ENCODE measurements at places on chromosomes 4 and X.
A peak's percentile ranks its signal among the peaks of the same experiment; 100 is the strongest.

GRCh38 chr4:146398404-146398803, 123.3 kb downstream of the SLC10A7 start:
- no peak for DNase-seq

GRCh38 chr4:16785793-16786527, 112.5 kb downstream of the LDB2 start:
- no peak for DNase-seq

- DNase-seq = no peak
Observed at GRCh38 chrX:49760290-49760890, 64.6 kb upstream of the PAGE1 start.

- no peak for DNase-seq
Observed at GRCh38 chrX:39756086-39756883, 341.5 kb downstream of the BCOR start.

GRCh38 chr4:40986375-40986774, 228.0 kb downstream of the APBB2 start:
- no peak for DNase-seq

DNA sequence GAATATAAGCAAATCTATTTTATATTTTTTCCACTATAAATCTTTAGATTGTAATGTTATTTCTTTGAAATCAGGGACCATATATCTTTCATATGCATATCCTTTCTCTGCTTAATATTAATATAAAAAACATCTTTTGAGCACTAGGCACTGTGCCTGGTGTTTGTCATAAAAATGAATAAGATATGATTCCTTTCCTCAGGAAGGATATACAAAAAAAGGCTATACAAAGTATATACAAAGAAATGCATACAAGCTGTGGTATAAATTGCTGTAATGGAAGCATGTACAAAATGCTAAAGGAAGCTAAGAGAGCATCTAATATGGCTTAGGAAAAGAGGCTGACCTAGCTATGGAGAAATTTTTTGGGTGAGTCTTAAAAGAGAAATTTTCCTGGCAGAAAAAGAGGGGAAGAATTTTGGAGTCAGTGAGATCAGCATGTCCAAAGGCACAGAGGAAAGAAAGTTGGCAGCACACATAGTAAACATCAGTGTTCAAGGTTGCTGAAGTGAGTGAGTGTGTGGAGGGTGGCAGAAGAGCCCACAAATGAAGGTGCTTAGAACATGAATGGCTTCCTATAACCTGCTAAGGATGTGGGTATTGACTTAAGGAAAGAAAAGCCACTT, 500.0 kb downstream of the SPRY1 start:
- DNase-seq = no peak

GRCh38 chrX:134174859-134175258, 62.1 kb upstream of the CCDC160 start:
- DNase-seq = peak; percentile 58

DNA sequence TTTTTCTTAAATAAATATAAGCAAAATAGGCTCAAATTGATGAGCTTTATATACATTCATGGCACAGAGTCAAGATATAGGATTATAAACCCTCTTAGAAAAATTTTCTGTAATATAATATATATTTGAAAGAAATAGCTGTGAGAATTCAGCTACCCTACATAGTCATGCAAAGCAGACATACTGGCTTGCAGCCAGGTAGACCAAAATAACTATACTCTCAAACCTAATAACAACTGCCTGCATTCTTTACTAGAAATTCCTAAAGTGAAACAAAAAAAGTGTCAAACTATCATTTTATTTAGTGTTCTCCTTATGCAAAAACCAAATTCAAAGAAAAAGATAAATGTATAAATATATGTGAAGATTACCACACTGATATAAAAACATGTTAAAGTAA, 1390.2 kb downstream of the C4orf33 start:
- DNase-seq = no peak

- DNase-seq = no peak
Observed at GRCh38 chrX:137166591-137166990, 132.8 kb upstream of the GPR101 start.

GRCh38 chr4:2042204-2042946, 16.8 kb upstream of the NAT8L start:
- no peak for DNase-seq

GRCh38 chr4:155072417-155072816, 136.0 kb upstream of the NPY2R start:
- no peak for DNase-seq

DNA sequence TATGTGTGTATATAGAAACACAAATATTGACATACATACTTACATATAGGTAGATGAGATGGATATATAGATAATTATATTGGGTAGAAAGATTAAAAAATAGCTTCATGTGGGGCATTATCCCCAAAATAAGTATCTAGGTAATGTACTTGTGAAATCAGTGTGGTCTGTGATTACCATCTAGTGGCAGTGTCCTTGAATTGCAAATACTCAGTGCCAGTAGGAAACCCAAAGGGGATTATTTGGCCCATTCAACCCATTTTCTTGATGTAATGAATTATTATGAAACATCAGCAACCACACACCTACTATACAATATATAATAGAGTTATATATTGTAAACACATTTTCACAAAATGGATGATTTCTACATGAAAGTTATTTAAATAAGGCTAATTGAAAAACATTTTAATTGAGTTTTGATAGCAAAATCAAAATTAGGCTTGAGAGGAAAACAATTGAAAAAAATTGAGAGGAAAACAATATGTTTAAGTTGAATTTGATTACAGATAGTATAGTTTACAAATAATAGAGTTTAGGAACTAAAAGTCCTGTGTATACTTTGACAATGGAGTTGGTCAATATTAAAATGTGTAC, 389.4 kb downstream of the GALNTL6 start:
- peak; percentile 30 for DNase-seq

GRCh38 chr4:159308566-159309340, 205.9 kb downstream of the RAPGEF2 start:
- DNase-seq = no peak

GRCh38 chrX:134315866-134316265, 78.9 kb downstream of the CCDC160 start:
- DNase-seq = no peak

DNA sequence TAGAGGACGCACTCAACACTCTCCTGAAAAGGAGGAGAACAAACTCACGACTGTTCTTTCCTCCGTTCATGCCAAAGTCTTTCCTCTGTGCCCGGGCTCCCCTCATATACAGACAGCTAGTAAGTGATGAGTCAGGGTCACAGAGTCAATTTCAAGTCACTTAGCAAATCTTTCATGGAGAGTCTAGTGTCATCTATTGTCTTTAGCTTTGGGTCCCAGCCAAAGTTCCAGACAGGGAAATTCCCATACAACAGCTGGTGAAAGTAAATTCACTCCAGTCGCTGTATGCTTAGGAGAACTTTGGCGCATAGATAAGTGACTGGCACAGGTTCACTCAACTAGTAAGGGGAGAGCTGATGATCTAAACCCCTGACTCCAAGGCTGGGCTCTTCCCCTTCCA, 226.5 kb downstream of the MID1 start:
- no peak for DNase-seq

GRCh38 chr4:101813604-101814003, 23.1 kb downstream of the BANK1 start:
- no peak for DNase-seq

- DNase-seq = no peak
Observed at GRCh38 chrX:18855919-18856644, 127.8 kb downstream of the PHKA2 start.

- DNase-seq = no peak
Observed at GRCh38 chrX:124476562-124476961, 130.2 kb downstream of the SH2D1A start.

GRCh38 chr4:92170340-92170739, 133.4 kb upstream of the GRID2 start:
- no peak for DNase-seq

DNA sequence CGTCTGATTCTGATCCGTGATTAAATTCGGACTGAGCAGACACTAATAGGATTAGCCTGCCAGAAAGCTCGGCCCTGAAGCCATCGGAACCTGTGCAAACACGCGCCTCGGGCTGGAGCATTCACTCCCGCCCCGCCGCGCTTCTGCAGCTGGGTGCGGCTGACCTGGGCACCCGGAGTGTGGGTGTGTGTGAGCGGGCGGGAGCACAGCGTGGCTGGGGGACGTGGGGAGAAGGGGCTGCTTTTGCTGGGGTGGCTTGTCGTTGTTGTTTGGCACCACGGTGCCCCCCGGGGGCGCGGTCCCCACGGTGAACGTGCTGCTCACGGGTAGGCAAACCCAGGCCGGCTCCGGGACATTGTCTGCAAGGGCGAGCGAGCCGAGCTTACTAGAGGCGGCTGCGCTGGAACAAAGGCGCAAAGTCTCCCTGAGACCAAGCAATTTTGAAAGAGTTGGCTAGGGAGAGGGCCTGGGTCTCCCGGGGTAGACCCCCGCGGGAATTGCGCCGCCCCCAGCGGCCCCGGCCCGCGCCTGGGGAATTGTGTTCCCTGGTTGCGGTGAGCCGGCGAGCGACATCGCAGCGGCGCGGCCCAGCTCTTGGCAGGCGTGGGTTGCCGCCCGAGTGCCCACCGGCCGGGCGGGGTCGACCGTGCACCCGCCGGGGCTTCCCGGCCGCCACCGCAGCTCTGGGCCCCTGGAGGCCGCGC, 1.4 kb downstream of the MAMLD1 start:
- DNase-seq = no peak

DNA sequence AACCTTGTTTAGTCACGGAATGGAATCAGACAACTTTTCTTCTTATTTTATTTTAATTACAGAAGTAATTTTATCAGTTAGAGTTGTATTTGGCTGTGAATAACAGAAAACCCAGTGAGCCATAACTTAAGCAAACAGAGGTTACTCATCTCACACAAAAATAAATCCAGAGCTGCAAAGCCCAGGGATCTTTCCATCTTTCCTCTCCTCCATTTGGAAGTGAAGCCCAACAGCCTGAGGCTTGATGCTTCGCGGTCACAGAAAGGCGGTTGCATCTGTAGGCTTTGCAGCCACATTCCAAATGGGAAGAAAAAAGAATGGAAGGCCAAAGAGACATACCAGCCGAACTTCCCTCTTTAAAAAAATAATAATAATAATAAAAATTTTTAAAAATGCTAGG, 22.6 kb downstream of the CHRNA9 start:
- no peak for DNase-seq
